Stimulated activated CD8-positive, alpha-beta memory T cell treated with anti-CD3 and anti-CD28 coated beads, Interleukin-4, amount 100 ng/mL, for 1 hour (primary cell): ENCODE measurements at places on chromosomes 4 and X.

GRCh38 chr4:47562297-47562696 lies 77.2 kb downstream of the ATP10D start:
- no peak for DNase-seq

GRCh38 chr4:2432991-2433530 lies 14.3 kb downstream of the CFAP99 start:
- no peak for DNase-seq

GRCh38 chrX:7614616-7615015 lies 228.4 kb upstream of the VCX start:
- DNase-seq: no peak

DNA sequence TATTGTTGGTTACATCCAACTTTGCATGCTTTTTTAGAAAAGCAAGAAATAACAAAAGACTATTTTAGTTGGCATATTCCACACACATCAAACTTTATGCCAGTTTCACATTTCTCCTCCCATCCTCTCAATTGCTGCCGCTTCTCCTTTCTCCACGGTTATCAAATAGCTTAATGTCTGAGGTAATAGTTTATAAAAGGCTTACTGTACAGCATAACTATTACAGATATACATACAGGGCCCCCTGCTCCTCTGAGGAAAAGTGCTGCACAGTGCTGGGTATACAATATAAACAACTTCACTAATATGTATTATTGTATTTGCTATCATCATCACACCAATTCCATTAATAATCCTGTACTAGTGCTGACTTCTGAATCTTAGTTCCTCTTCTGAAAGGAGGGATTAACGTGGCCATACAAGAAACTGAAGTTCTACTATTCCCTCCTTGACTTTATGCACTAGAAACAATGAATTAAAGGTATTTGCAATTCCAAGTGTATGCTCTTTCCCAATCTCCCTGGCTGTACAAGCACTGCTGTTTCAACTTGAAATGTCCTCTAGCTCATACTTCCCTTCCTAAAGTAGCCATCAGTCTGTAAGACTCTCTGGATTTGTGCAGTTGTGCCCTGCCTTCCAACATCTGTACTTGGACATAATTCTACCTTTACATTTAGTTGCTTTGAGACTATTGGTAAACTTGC lies 2.5 kb downstream of the CCNI start:
- DNase-seq: no peak

DNA sequence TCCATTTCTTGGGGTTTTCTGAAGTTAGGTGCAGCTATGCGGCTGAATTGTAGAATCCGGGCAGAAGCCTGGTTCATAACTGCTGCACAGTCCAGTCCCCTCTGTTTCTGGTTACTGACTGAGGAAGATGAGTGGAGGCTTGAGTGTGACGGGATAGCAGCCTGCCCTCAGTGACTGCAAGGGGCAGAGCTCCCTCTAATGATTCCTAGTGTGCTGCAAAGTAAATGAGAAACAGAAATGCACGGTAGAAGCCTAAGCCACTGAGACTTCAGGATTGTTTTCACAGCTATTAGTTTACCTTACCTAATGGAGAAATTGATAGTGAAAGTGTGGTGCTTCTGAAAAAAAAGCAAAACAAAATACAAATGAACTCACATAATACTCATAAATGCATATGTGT lies 189.2 kb downstream of the GPM6A start:
- no peak for DNase-seq

DNA sequence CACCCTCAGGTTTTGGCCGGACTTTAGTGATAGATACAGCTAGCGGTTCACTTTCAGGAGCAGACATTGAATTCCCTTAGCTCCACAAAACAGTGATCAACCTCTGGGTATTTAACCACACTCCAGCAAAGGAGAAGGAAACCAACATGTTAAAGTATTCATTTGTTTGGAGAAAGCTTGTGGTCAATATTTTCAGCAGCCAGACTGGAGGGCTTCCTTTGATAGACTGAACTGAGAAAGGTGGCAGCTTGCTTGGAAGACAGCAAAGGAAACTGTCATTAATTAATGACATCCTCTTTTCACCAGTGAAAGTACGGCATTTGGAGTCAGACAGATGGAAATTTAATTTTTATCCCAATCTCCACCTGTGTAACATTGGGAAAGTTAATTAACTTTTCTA lies 289.1 kb upstream of the CLNK start:
- DNase-seq: no peak

GRCh38 chr4:78544678-78545077 lies 6.9 kb upstream of the ANXA3 start:
- DNase-seq: no peak

DNA sequence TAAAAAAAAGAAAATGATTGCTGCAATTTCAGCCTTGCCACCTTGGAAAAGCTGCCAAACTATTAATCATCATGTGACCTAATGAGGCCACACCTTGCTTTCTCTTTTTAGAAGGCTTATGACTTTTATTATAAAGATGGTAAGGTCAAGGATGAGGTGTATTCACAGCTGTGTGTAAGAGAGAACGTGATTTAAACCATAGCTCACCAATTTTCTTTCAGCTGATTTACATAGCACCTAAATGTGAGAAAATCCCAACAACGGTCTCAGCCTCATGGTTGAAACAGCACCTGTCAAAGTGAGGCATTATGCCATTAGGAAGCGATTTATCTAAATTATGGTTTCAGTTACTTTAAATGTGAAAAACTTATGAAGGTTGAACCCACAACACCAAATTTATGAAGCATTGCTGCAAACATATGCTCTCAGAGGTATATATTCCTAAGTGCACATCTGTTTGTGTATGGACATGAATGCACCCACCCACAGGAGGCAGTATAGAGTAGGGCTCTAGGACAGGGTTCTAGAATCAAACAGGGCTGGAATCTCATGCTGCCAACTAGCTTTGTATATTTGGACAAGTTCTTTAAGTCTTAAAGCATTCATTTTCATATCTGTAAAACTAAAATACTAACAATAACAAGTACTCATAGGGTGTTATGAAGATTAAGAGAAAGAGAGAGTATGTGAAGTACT lies 40.7 kb downstream of the ANXA3 start:
- DNase-seq: no peak

DNA sequence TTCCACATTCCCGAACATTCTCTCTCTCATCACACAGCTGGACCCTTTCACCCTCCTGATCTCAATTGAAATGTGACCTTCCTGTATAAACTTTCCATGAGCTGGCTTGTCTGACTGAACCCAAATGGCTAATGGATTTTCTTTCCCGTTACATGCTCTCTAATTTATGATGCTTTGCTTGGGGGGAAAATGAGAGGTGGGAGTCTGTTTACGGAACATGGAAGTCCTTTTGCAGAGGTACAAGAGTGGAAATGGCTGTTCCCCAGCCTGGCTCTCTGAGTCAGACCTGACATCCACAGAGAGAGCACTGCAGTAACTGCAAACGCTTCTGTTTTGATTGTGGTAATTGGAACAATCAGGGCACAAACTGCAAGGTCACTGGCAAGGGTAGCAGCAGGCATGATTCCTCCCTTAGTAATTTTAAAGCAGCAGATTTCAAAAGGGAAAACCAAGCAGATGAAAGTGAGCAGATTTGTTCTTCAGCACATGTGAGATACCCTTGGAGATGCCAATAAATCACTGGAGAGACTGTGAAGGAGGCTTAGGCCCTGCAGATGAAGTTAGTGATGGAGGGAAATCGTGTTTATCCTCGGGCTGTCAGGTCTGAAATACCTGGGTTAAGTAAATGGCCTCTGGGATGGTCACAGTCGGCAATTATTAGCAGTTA lies 83.9 kb downstream of the SNCA start:
- no peak for DNase-seq

GRCh38 chrX:153897899-153898298 lies 6.6 kb upstream of the AVPR2 start:
- DNase-seq: no peak

- DNase-seq: no peak
Measured at GRCh38 chr4:175590205-175590604, 221.9 kb downstream of the GPM6A start.

- no peak for DNase-seq
Measured at GRCh38 chr4:187103351-187103750, 379.7 kb upstream of the FAT1 start.

DNA sequence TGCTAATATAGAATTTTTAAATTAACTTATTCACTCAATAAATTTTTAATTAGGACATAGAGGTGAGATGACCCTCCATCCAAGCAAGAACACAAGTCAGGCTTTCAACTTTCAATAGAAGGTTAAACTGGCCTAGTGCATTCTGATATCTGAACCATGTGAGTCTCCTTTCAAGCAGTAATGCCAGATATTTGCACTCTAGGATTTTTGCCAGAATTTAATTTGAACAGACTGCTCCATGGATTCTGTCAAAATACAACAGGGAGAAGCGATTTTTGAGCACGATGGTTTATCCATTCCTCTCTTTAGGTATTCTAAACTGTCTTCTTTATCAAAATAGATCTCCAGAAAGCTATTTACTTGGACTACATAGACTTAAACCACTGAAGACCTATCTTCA lies 72.0 kb upstream of the DCLK2 start:
- no peak for DNase-seq

GRCh38 chr4:104907074-104907649 lies 239.5 kb upstream of the TET2 start:
- no peak for DNase-seq

DNA sequence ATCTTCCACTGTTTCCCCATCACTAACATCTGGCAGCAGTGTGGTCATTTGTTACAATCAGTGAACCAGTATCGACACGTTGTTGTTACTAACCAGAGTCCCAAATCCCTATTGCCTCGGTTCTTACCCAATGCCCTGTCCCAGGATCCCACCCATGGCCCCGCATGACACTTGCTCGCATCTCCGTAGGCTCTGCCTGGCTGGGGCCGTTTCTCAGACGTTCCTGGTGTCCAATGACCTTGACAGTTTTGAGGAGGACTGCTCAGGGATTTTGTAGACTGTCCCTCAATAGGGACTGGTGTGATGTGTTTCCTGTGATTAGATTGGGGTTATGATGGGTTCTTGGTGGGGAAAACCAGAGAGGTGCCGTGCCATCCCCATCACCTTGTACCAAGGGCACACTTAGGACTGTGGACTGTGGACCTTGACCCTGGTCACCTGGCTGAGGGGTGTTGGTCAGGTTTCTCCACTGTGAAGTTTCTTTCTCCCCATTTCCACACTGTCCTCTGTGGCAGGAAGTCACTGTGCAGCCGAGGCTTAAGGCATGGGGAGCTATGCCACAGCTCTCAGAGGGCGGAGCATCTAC lies 108.4 kb downstream of the ADRA2C start:
- no peak for DNase-seq

DNA sequence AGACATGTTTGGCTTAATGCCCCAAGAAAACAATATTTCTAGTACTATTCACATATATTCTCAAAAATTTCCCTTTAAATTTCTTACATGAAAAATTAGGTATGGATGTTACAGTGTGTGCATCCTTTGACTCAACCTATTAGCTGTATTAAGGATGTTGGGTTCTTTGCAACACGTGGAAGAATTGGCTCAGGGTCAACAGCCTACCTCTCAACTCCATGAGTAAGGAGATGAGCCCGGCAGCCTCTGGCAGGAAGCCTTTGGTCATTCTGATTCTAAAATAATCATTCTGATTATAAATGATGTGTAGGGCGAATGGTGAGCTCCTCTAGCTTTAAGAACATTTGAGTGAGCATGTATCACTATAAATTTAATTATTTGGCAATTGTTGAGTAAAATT lies 148.0 kb upstream of the WDFY3 start:
- no peak for DNase-seq

DNA sequence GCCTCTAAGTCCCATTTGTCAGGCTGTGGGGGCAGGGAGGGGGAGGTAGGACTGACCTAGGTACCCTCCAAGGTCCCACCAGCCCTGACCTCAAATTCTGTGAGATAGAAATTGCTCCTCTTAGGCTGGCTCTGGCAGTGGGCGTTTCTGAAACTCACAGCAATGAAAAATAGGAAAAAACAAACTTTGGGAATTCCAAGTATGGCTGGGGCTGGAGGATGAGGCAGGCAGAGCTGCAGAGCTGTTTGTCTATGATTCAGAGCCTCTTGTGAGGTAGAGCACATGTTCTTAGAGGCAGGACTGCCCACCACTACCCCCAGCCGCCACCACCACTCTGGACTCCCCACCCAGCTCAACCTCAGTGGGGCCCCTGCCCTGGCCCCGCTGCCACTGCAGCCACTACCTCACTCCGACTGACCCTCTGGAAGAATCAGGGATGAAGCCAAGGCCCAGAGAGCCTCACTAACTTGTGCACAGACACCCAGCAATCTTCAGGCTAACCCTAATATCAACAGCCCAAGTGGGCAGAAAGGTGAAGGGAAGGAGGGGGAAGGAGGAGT lies 98.2 kb downstream of the PJA1 start:
- no peak for DNase-seq

- DNase-seq: no peak
Measured at GRCh38 chrX:52979993-52980392, 21.7 kb upstream of the FAM156A start.

GRCh38 chr4:113784497-113785250 lies 23.1 kb upstream of the CAMK2D start:
- no peak for DNase-seq

- no peak for DNase-seq
Measured at GRCh38 chr4:15653864-15654592, 1.1 kb downstream of the FBXL5 start.

GRCh38 chr4:82517043-82517442 lies 44.7 kb downstream of the TMEM150C start:
- no peak for DNase-seq

- DNase-seq: no peak
Measured at GRCh38 chr4:184310171-184310567, 92.5 kb upstream of the ENPP6 start.

DNA sequence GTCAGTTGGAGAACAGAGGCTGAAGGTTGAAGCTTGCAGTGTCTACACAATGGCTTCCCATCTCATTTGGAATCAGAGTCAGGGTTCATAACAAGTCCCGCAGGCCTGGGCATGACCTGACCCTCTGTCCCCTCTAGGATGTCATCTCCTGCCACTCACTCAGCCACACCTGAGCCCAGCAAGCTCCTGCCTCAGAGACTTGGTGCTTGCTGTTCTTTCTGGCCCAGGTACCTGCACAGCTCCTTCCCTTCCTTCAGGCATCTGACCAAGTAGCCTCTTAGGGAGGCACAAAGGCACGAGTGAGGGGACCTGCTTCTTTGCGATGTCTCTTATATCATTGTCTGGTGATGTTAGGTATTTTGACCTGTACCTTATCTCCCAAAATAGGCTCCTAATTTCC lies 9.0 kb downstream of the ZBTB49 start:
- DNase-seq: no peak

DNA sequence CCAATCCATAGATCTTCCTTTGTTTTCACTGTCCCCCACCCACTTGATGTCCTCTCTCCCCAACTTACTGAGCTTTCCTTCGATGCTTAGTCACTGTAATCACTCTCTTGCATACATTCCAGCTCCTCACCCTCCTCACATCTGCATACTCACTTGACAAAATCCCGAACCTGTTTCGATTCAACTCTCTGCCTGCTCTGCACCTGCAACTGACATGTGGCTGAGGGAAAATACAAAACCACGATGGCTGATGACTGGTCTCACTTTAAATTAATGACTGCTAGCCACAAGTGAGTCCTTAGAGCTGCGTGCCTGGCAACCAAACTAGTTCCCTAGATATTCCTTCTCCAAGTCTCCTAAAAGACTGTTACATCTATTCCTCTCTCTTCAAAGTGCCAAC lies 70.4 kb upstream of the FHL1 start:
- no peak for DNase-seq
